Diencephalon (tissue), 1 donor: ENCODE measurements at places on chromosomes 12 and 14. TPM values are rescaled to one million over a fixed set of nuclear protein-coding genes. Genes with fewer than 3 reads are reported as not detected.

The ASPG gene
- total RNA-seq: 0.46 TPM

The PYGL gene
- total RNA-seq: 14.3 TPM

The FGF6 gene
- not detected for total RNA-seq

The CLEC1B gene
- not detected for total RNA-seq

The CYP46A1 gene
- total RNA-seq: 19.6 TPM

The AGAP2 gene
- 55.6 TPM for total RNA-seq

The SCN8A gene
- 74.3 TPM for total RNA-seq

The CISTR gene
- not detected for total RNA-seq
